ENCODE measurements at places on chromosomes 5 and 9. TPM values are rescaled to one million over a fixed set of nuclear protein-coding genes. Genes with fewer than 3 reads are reported as not detected.
A peak's percentile ranks its signal among the peaks of the same experiment; 100 is the strongest.

- H3K36me3 ChIP-seq: peaks cover 56% of the 10 kb centered on the region
- no peak for DNase-seq
- no peak overlapping the region for H3K4me3 ChIP-seq
These were observed 12.0 kb upstream of the TOR2A start for GRCh38 chr9:127746959-127747569.

DNA sequence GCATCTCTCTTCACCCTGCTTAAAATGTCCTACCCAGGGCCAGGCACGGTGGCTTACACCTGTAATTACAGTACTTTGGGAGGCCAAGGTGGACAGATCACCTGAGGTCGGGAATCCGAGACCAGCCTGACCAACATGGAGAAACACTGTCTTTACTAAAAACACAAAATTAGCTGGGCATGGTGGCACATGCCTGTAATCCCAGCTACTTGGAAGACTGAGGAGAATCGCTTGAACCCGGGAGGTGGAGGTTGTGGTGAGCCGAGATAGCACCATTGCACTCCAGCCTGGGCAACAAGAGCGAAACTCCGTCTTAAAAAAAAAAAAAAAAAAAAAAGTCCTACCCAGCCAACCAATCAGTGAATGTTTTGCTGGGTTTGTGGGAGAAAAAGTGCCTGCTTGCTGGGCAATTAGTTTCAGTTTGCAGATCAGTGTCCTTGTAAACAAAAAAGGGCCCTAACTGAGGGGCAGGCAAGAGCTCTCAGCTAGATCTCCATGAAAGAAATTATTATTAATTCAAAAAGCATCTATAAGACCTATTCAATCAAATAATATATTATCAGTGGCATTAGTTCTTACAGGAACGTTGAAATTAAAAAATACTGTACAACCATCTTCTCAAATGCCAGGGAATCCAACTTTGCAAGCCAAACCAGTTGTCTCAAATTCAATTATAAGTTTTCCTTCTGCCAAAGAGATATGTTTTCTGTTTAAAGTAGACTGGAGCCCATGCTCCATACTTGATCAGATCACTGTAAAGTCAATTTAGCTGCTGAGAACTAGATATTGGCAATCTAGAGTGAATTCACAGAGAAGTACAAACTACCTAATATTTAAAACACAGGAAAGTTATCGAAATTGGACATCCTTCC is 3.9 kb downstream of the MEGF9 start:
- peaks cover 24% of the 10 kb centered on the region for H3K4me1 ChIP-seq
- H3K4me3 ChIP-seq: peak overlapping the region; percentile 78
- H3K36me3 ChIP-seq: no peaks in the 10 kb centered on the region

DNA sequence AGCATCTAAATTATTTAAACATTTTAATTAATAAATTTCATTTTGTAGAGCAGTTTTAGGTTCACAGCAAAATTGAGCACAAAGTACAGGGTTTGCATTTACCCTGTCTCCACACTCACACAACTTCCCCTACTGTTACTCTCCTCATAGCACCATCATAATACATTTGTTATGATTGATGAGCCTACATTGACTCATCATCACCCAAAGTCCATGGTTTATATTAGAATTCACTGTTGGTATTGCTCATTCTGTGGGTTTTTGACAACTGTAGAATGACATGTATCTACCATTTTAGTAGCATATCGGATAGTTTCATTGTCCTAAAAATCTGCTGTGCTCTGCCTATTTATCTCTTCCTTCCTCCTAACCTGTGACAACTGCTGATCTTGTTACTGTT is 411.1 kb upstream of the MPDZ start:
- H3K4me1 ChIP-seq: no peaks in the 10 kb centered on the region
- no peaks in the 10 kb centered on the region for H3K36me3 ChIP-seq
- no peak overlapping the region for H3K27ac ChIP-seq
- no peak for DNase-seq
- no peak overlapping the region for H3K4me3 ChIP-seq
- no peaks in the 10 kb centered on the region for H3K27me3 ChIP-seq

DNA sequence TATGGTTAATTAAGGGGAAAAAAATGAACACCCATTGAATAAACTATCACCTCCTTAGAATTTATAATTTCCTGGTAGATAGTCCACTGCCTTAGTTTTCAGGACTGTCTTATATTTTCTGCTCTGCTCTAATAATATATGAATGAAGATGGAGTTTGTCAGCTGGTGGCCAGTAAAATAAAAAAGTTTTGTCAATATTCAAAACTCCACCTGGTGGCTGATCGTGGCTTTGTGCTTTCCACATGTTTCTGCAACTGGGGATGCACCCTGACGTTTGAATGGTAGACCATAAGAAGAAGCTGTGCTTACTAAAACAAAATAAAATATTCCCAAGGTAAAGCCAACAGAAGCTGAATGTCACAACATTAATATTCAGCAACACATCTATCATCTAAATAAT is 286.6 kb upstream of the IZUMO3 start:
- H3K36me3 ChIP-seq: no peaks in the 10 kb centered on the region
- no peaks in the 10 kb centered on the region for H3K4me1 ChIP-seq
- H3K27me3 ChIP-seq: no peaks in the 10 kb centered on the region
- H3K27ac ChIP-seq: no peak overlapping the region
- no peak for DNase-seq

DNA sequence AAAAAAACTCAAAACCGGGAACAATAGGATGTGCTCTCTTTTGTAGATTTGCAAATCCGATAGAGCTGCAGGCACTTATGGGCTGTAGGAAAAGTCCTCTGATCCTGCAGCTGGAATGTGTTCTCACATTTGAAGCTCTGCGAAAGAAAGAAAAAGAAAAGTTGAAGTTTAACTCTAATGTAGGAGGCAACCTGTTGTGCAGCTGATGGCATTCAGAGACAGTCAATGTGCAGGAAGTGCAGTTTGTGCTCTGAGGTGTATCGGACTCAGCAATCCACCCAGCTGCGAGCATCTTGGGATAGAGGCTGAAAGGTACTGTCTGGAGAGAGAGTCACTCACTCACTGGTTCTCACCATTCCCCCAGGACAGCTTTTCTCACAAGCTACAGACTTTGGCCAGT is 339.2 kb downstream of the AGTPBP1 start:
- H3K4me1 ChIP-seq: no peaks in the 10 kb centered on the region
- H3K36me3 ChIP-seq: no peaks in the 10 kb centered on the region

GRCh38 chr5:148388696-148389095 is 4.9 kb downstream of the FBXO38 start:
- H3K4me1 ChIP-seq: no peaks in the 10 kb centered on the region
- H3K4me3 ChIP-seq: no peak overlapping the region
- no peaks in the 10 kb centered on the region for H3K36me3 ChIP-seq
- no peaks in the 10 kb centered on the region for H3K27me3 ChIP-seq
- H3K27ac ChIP-seq: no peak overlapping the region

DNA sequence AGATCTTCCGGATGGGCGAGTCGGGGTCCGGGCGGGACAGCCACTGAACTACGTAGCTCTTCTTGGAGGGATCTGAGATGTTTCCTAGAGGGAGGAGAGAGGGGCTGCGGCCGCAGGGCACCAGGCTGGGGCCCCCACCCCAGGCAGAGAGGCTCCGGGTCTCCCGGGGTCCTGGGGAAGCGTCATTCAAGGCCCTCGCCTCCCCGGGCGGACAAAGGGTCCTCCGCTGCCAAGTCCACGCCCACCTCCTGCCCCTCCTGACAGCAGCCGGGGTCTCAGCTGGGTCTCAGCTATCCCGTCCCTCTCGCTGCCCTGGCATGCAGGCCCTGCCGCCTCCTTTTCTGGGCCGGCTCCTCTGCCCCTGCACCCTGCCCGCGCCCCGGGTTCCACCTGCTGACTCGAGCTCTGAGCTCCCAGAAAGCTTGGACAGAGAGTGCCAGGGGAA is 61.5 kb downstream of the ZNF354C start:
- no peaks in the 10 kb centered on the region for H3K4me1 ChIP-seq
- H3K27me3 ChIP-seq: no peaks in the 10 kb centered on the region
- no peak for DNase-seq
- no peak overlapping the region for H3K4me3 ChIP-seq
- H3K36me3 ChIP-seq: peaks cover 42% of the 10 kb centered on the region
- no peak overlapping the region for H3K27ac ChIP-seq

The NUP214 gene
- total RNA-seq: 27.0 TPM

DNA sequence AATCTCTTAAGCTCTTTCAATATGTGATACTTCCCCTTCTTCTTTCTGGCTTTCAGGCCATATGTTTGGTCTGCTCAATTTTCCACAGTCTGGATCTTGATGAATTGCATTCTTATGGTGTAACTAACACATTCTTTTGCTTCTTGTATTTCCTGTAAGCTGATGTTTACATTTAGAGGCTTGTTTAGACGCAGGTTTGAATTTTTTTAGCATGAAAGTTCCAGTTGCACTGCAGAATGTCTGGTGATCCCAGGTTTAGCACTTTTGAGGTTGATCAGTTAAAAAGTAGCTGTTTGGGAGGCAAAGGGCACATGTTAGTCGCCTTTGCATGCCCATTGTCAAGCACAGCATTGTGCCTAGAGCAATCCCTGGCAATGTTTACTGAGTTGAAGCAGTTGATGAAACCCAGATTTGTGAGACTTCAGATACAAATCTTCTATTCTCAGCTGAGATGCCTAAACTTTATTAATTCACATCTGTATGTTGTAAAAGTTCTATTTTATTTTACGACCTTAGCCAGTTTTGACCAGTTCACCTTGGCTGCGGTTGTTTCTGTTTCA is 59.6 kb upstream of the SPATA31C2 start:
- no peaks in the 10 kb centered on the region for H3K4me1 ChIP-seq
- no peak overlapping the region for H3K27ac ChIP-seq
- no peak overlapping the region for H3K4me3 ChIP-seq
- no peaks in the 10 kb centered on the region for H3K27me3 ChIP-seq

Measured in spinal cord (tissue), 10 donors.